ENCODE measurements at places on chromosomes 16 and 17.
A peak's percentile ranks its signal among the peaks of the same experiment; 100 is the strongest.

- no peak for DNase-seq
Observed at GRCh38 chr17:43917016-43917347, 9.6 kb upstream of the MPP2 start.

DNA sequence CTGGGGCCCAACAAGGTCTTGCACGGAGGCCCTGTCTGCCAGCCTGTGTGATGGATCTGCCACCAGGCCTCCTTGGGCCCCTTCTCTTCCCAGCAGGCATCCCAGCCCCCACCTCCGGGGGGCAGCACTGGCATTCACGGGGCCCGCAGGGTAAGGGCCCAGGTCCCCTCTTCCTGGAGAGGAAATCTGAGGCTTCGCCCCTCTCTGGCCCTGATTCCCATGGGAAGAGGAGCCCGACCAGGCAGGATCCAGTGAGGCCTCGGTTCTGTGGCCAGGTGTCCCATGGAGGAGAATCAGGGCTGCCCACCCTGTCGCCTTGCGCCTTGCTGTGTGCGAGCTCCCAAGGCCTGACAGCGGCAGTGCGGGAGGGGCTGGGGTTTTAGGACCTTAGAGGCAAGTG is 48.4 kb downstream of the PDPK1 start:
- no peak for DNase-seq

GRCh38 chr17:35046740-35047283 is 16.7 kb downstream of the RFFL start:
- no peak for DNase-seq

DNA sequence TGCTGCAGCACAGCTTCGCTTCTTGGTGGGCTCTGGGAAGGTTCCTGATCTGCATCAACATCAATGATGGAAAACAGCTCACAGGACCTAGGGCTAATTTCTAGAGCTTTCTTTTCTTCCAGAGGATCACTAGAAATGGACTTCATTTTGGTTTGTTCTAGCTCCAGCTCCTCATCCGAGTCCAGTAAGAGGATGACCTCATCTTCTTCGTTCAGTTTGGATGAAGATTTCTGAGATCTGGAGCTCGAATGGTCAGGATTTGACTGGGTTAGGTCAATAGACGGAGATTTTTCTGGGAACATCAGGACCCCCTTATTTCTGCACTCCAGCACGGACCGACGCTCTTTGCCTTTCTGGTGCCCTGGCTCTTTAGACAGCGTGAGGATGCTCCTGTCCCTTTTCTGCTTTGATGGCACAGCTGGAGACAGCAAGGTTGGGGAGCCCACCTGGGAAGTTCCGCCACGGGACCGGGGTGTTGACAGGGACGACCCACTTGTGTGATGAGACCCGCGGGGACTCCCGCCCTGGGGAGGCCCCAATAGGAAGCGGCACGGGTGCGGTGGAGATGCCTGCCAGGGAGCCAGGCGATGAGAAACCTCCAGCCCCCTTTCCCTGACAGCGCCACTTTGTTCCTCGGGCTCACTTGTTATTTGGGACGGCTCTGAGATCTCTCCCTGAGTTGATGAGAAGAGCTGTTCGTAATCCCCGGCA is 12.9 kb upstream of the NLRC3 start:
- no peak for DNase-seq

DNA sequence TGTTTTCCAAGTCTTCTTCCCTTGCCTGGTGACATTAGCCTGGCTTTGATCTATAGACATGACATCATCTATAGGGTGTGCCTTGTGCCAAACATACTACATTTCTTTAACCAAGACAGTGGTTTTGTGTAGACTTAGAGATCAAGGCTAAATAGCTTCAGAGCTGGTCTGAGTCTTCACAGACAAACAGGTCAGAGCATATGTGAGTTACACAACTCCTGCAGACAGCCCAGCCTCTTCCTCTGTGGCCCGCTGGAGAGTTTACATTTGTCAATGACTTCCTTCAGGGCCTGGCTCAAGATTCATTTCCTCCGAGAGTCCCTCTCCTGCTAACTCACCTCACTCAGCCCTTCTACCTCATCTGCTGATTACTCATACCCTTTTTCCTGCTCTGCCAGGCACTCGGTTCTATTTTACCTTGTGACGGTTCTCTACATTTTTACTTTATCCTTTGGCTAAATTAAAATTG is 73.1 kb upstream of the TANC2 start:
- peak; percentile 41 for DNase-seq

DNA sequence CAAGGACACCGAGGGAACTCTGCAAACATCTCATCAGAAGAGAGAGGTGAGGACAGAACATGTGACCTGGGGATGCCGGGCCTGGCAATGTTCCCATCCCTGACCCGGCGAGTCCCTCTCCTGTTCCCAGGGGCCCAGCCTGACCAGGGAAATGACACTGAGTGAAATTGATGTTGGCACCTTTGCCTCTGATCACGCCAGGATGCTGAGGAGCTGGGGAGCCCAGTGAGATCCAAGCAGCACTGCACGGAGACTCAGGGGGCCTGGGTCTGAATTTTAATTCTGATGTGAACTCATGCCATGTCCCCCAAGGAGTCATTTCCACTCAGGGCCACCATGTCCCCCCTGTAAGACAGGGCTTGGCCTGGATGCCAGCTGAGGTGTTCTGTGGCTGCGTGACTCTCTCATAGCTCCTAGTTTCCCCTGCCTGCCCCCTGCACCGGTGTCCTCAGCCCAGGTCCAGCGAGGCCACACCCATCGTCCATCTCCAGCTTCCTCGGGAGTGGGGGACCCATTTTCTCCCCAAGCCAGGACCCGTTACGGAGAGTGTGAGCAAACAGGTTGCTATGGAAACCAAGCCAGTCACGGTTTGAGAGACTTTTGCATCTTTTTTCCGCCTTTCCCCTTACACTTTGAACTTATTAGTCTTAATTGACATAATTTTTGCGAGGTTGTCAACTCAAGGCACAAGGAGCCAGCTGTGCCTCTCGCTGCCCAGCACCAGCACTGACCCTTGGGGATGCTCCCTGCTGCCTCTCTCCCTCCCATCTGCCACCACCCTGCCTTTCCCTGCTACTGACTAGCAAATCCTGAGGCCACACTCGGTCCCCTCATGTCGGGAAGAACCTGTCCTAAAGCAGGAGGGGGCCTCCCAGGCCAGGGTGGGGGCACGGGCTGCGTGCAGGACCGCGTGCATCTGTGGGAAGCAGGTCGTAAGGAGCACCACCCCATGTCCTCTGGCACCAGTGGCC is 150.0 kb downstream of the SDK2 start:
- no peak for DNase-seq

DNA sequence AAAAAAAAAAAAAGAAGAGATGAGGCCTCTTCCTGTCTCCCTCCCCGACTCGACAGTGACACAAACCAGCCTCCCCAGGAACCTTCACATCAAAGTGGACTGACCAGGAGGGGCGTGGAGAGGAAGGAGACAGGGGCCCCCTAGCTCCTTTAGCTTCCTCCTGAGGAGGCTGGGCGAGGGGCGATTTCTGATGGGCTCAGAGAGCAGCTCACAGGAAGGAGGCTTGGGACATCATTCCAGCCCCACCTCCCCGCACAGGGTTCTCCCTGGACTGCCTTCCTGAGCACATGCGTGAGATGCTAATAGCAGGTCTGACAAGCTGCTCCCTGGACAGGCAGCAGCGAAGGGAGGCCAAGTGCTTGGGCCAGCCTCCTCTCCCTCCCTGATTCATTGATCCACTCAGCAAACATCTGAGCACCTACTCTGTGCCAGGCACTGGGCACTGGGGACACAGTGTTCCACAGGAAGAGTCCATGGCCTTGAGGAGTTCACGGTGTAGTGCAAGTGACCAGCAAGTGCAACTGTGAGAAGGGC is 14.4 kb upstream of the DOK4 start:
- no peak for DNase-seq

Data from endothelial cell (in vitro differentiated cells).